Right atrium auricular region (tissue), 2 donors: ENCODE measurements at places on chromosomes 16 and 17. TPM values are rescaled to one million over a fixed set of nuclear protein-coding genes. Genes with fewer than 3 reads are reported as not detected.

DNA sequence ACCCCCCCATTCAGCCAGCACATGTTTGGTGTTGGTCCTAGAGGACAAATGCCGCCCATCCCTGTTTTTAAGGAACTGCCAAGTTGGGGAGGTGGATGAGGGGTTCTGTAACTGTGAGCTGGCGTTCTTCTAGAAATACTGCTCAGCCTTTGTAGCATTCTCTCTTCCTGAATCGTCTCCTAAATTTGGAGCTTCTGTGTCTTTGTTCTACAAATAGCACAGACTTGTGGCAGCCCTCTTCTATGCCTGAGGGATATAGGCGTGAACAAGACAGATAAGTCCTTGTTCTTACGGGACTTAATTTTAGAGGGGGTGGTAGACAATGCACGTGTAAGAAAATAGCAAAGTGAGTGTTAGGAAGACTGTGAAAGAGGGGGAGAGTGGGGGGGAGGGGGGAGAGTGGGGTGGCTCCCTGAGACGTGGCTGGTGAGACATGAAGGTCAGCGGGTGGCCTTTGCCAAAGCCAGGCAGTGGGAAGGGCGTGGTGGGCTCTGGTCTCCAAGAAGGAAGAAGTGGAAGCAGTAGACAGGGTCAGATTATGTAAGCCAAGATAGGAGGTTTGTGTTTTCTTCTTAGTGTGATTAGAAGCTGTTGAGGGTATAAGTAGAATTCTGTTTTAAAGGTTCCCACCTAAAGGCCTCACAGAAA is 9.9 kb downstream of the MFSD11 start:
- DNase-seq, result no peak

GRCh38 chr16:8781797-8782196 is 15.6 kb downstream of the TMEM186 start:
- no peak for DNase-seq

GRCh38 chr16:79434771-79435170 is 165.8 kb downstream of the MAF start:
- DNase-seq, result no peak

DNA sequence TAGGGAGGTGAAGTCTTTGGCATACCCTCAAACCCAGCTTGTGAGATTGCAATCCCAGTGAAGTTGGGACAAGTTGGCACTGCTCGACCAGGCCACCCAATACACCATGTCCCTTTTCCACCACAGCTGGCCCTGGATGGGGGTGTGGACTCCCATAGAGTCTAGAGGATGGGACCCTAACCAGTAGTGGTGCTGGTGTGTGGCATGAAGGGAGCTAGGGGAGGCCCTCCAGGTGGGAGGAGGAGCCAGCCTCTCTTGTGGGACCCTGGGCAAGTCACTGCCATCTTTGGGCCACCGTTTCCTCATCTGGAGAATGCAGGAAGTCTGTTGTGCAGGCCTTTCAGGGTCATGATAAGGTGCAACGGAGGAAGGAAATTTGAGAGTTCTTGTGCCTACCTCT is 1854.9 kb downstream of the TP53TG3F start:
- no peak for DNase-seq

The GLP2R gene
- total RNA-seq, result 1.7 TPM

The MPV17L gene
- total RNA-seq, result 7.2 TPM

GRCh38 chr16:26464576-26465266 is 602.0 kb upstream of the C16orf82 start:
- no peak for DNase-seq

The CCDC200 gene
- total RNA-seq, result not detected

DNA sequence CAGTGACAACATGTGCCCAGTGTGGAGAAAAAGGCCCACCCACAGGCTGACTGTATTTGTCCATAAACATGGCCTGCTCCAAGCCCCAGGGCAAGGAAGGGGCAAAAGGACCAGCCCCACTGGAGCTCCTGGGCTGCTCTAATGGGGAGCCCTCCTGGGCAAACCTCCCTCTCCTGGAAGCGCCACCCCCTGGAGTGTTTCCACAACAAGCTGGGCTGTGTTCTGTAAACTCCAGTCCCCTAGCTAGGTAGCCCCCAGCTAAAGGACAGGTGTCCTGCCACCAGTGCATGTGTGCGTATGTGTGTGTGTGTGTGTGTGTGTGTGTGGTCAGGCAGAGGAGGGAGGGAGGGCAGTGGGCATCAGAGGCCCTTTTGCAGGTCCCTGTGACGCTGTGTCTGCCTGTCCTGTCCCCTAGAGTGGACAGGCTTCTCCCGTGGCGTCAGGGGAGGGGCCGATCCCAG is 11.3 kb upstream of the STAC2 start:
- no peak for DNase-seq

The KRTAP4-3 gene
- total RNA-seq, result not detected

The RAB34 gene
- 139 TPM for total RNA-seq

The KCTD19 gene
- not detected for total RNA-seq

The CYLD gene
- 21.2 TPM for total RNA-seq

The CCL3 gene
- 1.0 TPM for total RNA-seq

GRCh38 chr16:23836404-23837311 is 875 bp downstream of the PRKCB start:
- DNase-seq, result no peak

The LITAFD gene
- total RNA-seq, result not detected

DNA sequence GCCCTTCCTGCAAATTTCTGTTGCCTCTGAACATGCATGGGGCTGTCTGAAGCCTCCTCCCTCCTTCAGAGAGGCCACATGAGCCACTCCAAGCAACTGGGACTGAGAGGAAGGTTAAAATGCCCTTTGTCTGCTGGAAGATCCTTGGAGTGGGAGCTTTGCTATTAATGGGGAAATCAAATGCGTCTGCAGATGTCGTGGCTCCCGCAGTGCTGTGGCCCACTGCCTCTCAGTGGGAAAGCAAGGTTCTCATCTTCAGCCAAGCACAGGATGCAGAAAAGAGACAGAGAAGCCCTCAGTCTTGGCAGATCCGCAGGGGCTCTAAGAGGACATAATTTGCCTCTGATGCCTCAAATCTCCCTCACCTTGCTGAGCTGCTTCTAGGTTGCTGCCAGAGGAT is 34.8 kb downstream of the PEMT start:
- no peak for DNase-seq

DNA sequence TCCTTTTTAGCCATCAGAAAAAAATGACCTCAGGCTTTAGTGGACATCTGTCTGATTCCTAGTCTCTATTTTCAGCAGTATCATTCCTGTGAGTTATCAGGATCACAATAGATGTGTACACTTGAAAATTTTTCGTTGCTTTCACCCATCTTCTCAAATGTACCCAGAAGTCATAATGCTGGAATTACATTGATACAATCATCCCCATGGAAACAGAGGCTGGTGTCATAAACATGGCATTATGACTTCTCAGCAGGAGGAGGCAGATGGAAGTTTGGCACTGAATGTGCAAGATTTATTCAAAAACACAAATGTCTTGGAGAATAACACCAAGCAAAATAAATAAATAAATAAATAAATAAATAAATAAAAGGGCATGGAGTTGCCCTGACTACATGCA is 292.5 kb downstream of the PHKB start:
- no peak for DNase-seq

The ATP2A3 gene
- total RNA-seq, result 12.2 TPM

GRCh38 chr16:79798416-79799053 is 198.0 kb upstream of the MAF start:
- DNase-seq, result no peak

- no peak for DNase-seq
Measured at GRCh38 chr17:214881-215331, 33.5 kb upstream of the DOC2B start.

The CDYL2 gene
- total RNA-seq, result 2.9 TPM

GRCh38 chr16:84818989-84819643 is 669 bp upstream of the CRISPLD2 start:
- DNase-seq, result no peak

The PER1 gene
- total RNA-seq, result 59.4 TPM

- no peak for DNase-seq
Measured at GRCh38 chr16:66901626-66902025, 17.1 kb downstream of the CDH16 start.

- peak; percentile 94 for DNase-seq
Measured at GRCh38 chr17:30906101-30906911, at the start of gene TEFM. Gene TEFM, minus strand, starts transcription at chr17:30906238. Its CDS starts 40 bp downstream, at chr17:30906198.

DNA sequence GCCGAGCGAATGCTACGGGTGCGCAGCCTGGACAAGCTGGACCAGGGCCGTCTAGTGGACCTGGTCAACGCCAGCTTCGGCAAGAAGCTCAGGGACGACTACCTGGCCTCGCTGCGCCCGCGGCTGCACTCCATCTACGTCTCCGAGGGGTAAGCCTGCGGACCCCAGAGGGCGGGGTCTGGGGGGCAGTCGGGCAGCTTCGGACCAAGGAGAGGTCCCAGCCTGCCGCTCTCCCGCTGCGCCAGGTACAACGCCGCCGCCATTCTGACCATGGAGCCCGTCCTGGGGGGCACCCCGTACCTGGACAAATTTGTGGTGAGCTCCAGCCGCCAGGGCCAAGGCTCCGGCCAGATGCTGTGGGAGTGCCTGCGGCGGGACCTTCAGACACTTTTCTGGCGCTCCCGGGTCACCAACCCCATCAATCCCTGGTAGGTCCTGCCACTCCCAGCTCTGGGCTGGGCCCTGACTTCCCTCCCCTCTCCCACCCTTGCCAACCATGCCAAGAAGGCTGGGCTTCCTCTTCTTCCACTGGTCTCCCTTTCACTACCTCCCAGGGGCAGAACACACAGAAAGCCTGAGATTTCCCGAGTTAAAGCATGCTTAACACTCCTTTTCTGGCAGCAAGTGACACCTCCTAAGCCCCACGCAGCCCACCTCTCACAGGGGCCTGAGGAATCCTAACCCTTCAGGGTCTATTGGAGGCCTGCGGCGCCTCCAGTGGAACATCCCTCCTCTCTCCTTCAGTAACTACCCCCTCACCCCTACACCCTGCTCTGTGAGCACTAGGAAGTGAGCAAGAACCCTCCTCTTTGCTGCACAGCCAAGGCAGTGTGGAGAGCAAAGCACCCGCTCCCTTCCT is 3.2 kb downstream of the NAGS start:
- DNase-seq, result no peak

DNA sequence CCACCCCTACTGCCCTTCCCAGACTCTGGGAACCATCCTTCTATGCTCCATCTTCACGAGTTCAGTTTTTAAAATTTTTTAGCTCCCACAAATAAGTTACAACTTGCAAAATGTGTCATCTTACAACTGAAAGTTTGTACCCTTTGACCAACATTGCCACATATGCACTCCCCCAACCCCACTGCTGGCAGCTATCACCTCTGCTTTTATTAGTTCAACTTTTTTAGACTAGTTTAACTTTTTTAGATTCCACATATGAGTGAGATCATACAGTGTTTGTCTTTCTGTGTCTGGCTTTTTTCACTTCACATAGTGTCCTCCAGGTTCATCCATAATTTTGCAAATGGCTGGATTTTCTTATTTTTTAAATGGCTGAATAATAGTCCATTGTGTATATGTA is 7.7 kb downstream of the GPT2 start:
- DNase-seq, result no peak

GRCh38 chr17:79168486-79169055 is 93.9 kb downstream of the ENGASE start:
- no peak for DNase-seq

The TP53TG3 gene
- not detected for total RNA-seq

- DNase-seq, result no peak
Measured at GRCh38 chr16:89401641-89402445, 88.5 kb downstream of the ANKRD11 start.

The MYCBPAP gene
- 0.16 TPM for total RNA-seq

- DNase-seq, result no peak
Measured at GRCh38 chr17:49342575-49342936, 19.5 kb downstream of the ZNF652 start.

GRCh38 chr17:17684906-17685774 is 3.9 kb downstream of the RAI1 start:
- DNase-seq, result no peak

DNA sequence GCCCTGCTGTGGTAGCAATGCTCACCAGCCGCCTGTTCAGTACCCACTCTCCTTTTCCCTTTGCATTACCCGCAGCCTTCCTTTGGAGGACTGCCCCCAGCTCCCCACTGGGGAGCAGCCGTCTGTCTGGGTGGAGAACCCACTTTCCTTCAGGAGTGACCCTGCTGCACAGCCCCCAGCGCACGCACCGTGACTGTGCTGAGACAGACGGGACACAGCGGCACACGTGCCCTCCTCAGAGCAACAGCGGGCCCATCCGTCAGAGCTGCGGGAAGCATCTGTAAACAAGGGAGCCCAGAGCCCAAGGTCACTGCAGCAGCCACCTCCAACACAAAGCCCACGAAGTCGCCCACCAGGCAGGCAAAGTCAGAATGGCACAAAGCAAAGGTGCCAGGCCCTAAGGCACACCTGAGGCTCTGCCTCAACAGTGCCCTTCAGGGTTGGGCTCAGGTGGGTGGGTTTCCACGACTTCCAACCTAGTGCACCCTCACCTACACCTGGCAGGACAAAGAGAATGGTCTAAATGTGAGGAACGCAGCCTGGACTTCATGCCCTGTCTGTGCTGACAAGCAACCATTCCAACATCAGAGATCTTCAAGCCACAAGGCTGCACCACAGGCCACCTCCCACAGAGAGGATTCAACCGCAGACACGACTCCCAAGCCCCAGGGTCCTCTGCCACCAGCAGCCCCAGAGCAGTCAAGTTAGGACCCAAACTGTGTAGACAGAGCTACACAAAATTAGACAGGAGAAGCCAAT is 9.9 kb downstream of the AXIN1 start:
- no peak for DNase-seq

The OTOA gene
- total RNA-seq, result not detected

GRCh38 chr16:18804540-18804939 is 3.2 kb upstream of the ARL6IP1 start:
- DNase-seq, result no peak
